Gastrocnemius medialis (tissue), 4 donors: ENCODE measurements at places on chromosomes 3 and 15. TPM values are rescaled to one million over a fixed set of nuclear protein-coding genes. Genes with fewer than 3 reads are reported as not detected.

Gene NECTIN3
- 9.7 TPM for total RNA-seq

Gene CCR3
- total RNA-seq, result not detected

Gene PLSCR2
- not detected for total RNA-seq

DNA sequence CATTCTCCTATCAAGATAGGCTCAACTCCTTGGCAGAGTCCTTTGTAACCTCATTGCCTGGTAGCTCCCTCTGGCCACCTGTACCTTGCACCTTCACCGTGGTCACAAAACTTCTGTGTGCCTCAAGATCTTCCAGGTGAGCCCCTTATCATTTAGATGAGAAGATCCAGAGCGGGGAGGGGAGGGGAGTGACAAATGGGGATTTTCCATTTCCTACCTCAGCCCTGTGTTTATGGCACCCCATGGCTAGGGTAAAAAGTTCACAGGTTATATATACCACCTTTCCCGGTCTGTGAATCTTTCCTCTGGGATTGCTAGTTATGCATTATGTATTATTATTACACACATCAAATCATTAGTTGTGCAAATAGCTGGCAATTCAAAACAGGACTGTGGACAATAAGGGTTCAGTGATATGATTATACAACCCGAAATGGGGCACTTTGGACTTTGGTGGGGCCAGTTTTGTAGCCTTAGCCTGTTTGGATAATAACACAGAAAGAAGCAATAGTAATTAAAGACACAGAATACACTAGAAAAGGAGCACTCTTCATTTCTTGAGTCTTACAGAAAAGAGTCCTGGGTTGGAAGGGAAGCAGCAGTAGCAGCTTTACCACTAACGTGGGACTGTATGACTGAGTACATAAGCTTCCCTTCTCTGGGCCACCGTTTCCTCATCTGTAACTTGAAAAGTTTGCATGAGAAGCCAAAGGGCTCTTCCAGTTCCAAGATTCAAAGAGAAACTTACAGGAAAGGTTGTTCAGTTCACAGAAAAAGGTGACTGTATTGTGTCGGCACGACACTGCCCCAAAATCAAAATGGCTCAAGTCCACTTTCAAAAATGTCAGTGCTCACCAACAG is 7.1 kb downstream of the TLE3 start:
- peaks cover 2% of the 10 kb centered on the region for H3K27me3 ChIP-seq
- H3K27ac ChIP-seq, result no peak overlapping the region
- no peaks in the 10 kb centered on the region for H3K36me3 ChIP-seq
- peaks cover 60% of the 10 kb centered on the region for H3K4me1 ChIP-seq
- no peak for DNase-seq
